SW 1271 (cell line): ENCODE measurements at places on chromosomes 4 and X.

- DNase-seq = no peak
These were observed 34.1 kb downstream of the YIPF6 start for GRCh38 chrX:68532831-68533533.

DNA sequence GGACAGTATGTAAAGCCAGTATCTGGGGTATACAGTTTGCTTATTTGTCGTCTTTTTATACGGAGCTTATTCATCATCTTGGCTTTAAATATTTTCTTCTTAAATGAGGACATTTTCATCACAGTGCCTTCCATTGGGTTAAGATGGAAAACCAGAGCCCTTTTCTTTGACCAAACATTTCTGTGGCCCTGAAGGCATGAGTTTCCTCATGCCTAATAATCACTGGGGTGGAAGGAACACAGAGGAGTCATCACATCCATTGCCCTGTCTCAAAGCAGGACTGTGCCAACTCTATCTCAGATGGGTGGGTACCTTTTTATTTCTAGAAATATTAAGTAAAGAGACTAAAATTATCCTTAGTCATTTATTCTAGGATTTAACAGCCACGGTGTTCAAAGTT is 40.0 kb downstream of the CHRDL1 start:
- no peak for DNase-seq

DNA sequence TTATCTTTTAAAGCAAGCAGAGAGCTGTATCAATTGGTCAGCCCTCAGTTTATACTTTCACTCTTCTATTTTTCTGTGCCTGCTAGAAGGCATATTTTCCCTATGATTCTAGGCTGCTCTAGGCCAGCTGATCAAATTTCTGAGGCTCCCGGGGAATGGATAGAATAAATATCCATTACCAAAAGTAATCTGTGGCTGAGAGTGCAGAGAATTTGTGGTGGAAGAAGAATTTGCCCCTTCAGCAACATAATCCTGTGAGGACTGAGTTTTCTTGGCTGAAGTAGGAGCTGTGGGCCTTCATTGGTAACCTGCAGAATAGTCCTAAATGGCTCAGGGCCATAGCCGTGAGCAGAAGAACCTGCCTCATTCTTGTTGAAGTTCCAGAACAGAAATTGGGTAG is 314.6 kb upstream of the CASK start:
- no peak for DNase-seq

DNA sequence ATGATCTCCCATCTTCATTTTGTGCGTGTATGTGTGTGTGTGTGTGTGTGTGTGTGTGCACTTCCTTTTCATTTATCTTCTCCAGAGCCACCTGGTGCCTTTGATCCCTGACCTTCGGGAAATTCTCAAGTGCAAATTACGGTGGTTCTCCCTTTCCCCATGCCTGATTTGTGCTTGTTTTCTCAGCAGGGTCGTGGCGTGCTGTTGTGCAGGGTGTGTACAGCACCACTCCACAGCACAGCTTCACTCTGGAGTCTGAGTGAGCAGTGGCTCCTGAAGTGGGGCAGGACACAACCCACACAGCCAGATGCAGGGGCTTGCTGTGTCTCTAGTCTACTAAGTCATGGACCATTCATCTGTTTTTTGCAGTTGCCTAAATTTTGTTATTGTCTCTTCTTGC is 114.2 kb upstream of the TBC1D9 start:
- no peak for DNase-seq

- no peak for DNase-seq
These were observed 9.7 kb upstream of the MSANTD1 start for GRCh38 chr4:3239303-3239702.

DNA sequence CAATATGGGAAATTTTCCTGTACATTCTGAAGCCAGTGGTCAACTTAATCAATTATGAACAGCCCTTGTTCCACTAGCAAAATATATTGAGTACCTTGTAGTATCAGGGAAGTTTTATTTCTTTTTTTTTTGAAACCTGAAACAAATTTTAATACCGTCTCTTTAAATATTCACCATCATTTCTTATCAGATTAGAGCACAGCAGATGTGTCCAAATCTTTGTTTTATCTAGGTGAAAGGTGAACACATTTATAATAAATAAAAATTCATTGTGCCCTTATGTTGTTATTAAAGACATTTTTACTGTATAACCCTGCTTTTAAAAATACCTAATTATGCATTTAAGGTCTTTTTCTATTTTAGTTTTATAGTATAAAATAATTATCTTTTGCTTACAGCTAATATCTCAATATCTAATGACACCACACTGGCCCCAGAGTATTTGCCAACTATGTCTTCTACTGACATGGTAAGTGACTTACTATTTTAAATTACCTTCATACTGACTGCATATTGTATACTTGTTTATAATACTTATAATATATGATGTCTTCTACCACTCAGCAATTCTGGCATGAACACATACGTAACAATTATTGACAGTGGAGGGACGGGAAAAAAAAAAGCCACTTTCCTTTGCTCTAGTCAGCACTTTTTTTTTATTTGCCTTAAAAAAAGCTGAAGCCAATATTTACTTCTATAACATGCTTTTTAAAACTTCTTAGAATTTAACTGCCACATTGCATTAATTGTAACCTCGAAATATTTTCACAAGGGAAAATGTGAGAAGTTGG is 147.9 kb downstream of the SLC4A4 start:
- no peak for DNase-seq

DNA sequence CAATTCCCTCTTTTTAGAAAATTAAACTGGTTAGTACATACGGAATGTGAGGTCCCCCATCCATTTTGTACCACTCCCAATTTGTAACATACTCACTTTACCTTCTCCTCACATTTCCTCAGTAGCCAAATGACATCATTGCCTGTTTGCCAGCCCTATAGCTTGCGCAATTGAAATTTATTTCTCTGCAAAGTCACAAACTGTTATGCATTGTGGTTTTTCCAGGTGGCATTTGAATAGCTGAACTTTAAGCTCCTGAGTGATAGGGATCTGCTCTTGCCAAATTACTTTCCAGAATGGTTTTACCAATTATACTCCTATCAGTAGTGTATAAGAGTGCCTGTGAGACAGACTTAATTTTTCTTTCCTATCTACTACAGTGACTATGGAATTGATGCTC is 7.7 kb downstream of the COL4A5 start:
- no peak for DNase-seq

- DNase-seq = no peak
These were observed 205.7 kb upstream of the MAOA start for GRCh38 chrX:43450355-43450754.

GRCh38 chr4:55865228-55865806 is 11.9 kb downstream of the EXOC1 start:
- no peak for DNase-seq

DNA sequence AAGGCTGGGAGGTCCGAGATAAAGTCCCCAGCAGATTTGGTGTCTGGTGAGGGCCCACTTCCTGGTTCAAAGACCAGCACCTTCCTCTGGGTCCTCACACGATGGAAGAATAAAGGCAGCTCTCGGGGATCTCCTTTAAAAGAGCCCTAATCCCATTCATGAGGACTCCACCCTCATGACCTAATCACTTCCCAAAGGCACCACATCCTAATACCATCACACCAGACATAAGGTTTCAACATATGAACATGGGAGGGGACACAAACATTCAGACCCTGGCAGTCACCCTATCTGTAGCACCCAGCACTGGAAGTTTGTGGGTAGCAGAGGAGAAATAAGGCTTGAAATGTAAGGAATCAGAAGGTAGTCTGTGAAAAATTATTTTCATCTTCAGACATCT is 112.9 kb upstream of the NOCT start:
- DNase-seq = no peak

DNA sequence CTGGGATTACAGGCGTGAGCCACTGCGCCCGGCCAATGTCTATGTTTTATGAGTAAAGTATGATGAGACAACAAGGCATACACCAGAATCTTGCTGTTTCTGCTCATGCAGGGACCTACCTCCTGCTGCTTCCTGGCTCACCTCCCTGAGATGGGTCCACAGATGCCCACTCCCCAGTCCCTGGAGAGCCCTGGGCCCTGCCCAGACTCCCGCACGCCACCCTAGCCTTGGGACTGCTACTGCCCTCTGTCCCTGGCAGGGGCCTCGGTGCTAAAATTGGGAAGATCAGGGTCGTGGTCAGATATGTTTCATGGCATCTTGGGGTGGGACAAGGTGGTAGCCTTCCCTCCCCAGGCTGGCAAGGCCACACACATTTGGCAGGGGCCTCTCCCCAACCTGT is 84.3 kb upstream of the BCOR start:
- DNase-seq = no peak

DNA sequence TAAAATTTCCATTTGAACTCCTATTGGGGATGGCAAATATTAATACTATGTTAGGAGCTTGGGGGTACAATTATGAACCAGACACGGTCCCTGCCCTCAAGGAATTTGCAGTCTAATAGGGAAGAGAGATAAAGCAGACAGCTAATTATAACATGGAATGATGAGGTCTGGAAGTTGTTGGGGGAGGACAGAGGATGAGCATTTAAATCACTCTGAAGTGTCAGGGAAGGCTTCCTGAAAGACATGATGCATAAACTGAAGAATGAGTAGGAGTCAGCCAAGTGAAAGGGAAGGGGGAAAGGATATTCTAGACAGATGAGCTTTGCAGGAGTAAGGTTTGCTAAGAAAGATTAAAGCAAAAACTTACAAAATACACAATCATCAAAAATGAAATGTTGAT is 15.9 kb downstream of the PLAC1 start:
- no peak for DNase-seq

GRCh38 chr4:24768006-24768405 is 27.4 kb upstream of the SOD3 start:
- DNase-seq = no peak

DNA sequence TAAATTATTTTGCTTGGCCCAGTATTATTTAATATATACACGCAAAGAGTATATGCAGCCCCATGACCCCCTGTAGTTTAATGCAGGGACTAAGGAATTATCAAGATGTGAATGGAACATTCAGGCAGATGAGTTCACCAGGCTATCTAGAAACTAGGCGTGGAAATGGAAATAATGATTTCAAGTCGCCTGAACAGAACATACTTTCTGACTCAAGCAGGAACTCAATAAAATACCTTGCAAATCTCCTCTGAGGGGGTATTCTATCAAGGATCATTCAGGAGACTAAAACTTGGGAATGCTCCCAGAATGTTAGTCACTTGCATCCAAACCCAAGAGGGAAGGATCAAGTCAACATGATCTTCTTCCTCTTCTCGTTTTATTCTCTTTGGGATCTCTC is 59.6 kb upstream of the RASSF6 start:
- no peak for DNase-seq

GRCh38 chr4:140094438-140095420 is 59.3 kb downstream of the MAML3 start:
- DNase-seq = no peak

DNA sequence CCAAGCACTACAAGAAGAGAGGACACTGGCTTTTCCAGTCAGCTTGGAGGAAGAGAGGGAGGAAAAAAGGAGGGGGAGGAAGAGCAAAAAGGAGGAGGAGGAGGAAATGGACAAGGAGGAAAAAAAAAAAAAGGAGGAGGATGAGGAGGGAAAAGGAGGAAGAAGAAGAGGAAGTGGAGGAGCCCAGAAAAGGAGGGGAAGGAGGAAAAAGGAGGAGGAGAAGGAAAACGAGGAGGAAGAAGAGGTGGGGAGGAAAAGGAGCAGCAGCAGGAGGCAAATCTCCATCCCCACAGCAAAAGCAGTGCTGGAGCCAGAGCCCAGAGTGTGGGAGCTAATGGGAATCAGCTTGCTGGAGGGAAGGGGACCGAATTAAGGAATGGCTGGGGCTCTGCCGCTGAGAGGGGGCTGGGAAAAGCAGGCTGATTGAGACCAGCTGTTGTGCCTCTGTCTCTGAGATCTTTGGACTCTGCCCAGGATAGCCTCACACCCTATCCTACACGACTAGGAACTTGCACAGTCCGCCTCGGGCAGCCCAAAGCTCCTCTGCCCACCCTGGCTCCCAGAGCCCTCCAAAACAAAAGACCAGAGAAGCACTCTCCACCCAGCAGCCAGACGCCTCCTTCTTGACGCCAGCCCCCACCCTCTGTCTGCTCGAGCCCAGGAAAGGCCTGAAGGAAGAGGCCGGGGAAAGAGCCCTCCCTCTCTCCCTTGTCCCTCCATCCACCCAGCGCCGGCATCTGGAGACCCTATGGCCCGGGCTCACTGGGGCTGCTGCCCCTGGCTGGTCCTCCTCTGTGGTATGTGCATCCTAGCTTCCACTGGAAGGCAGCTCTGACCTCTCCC is at the start of gene XPNPEP2:
TSS of gene XPNPEP2 (plus strand) at position 514 of the 843 bp plus-strand sequence. CDS start at position 749, 235 bp downstream.
- DNase-seq = no peak

DNA sequence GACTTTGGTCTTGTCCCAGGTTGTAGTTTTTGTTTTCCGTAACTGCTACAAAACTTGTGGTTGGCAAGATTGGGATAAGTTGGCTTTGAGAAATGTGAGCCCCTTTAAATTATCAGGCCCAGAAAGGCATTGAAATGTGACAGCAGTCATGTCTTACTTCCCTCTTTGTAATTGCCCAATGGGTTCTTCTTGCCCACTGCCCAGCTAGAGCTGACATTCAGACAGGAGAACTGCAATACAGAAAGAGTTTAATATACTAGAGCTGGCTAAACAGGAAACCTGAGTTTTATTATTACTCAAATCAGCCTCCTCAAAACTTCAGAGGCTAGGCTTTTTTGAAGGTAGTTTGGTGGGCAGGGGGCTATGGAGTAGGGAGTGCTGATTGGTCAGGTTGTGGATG is 288.3 kb downstream of the ZNF674 start:
- no peak for DNase-seq

DNA sequence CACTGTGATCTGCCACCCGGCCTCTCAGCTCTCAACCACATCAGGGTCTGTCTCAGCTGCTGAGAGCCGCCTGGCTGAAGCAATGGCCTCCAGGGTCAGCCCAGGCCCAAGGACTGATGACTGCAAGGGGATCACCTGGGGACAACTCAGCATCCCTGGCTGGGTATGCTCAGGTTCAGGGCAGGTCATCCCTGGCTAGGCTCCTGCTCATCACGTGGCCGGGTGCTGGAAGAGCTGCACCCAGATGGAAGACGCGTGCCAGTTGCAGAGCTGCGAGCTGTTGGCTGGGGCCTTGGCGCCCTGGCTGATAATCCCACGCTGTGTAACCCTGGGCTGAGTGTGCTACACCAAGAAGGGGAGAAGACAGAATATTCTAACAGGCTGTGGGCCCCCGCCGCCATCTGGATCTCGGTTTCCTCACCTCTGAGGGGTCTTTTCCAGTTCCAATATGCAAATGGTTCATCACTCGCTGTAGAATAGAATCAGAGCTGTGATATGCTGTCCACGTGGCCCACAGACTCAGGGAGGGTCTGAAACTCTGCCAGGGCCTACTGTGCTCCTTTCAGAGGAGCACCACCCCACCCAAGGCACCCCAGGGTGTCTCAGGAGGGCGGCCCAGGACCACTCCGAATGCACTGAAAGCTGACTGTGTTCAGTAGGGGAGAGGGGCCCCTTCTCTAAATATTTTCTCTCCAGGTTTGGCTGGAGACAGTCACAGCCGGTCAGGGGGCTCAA is 338.8 kb downstream of the BCOR start:
- no peak for DNase-seq

- DNase-seq = no peak
These were observed 484.4 kb upstream of the NR3C2 start for GRCh38 chr4:148926276-148927260.

DNA sequence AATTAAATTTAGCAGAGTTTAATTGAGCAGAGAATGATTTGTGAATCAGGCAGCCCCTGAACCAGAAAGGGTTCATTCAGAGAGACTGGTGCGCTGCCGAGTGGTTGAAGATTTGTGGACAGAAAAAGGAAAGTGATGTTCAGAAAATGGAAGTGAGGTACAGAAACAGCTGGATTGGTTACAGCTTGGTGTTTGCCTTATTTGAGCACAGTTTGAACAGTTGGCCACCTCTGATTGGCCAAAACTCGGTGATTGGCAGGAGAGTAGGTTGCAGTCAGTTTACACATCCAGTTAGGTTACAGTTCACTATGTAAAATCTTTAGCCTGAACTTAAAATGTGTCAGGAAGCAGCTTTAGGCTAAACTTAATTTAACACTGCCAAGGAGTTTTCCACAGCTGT is 14.9 kb downstream of the MID1IP1 start:
- DNase-seq = no peak
